ENCODE measurements at places on chromosomes 4 and X.

DNA sequence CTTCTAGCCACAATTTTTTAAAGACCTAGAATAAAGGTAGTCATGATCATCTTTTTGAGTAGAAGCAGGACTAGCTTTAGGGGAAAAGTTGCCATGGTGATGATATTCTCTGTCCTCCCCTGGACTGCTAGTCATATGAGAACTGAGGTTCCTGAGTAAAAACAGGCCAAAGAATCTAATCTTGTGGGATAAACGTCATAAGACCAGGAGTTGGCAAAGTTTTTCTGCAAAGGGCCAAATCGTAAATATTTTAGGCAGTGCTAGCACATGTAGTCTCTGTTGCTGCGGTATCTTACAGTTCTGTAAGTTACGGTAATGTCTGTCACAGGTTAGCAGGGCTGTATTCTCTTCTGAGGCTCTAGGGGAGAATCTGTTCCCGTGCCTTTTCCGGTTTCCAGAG lies 3.4 kb downstream of the PRPS2 start:
- no peak for DNase-seq

DNA sequence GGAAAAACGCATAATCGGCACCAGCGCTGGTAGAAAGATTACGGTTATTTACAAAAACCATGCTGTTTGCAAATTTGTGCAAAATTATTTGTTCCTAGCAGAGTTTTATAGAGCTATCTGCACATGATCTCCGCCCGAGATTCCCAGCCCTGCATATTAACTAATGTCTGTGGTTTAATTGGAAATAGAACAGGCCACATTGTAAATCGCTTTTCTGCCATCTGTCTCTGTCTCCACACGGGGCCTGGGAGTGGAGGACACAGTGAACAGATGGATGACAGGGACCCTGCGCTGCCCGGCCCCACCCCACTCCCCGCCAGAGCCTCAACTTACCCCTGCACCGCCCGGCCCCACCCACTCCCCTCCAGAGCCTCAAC lies 126.9 kb downstream of the FAM53A start:
- no peak for DNase-seq

GRCh38 chrX:136214551-136214950 lies 36.6 kb downstream of the MAP7D3 start:
- no peak for DNase-seq

DNA sequence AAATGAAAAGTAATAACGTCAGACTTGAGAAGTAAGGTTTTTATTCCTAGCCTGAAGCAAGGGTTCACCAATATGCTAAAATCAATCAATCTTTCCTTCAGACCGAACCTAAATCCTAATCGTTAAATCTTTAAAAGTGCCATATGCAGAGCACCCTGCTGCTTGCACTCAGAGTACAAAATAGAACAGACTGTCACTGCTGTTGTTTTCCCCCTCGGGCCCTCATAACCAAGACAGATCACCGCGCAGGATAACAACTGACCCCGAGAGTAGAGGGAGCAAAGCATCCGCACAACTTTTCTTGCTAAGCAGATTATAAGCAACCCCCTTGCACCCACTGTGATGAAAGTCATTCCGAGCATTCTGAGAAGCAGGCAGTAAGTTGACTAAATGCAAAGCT lies 550.9 kb upstream of the NDST4 start:
- no peak for DNase-seq

- DNase-seq, result no peak
Measured at GRCh38 chrX:4240541-4241194, 527.2 kb upstream of the PRKX start.

- no peak for DNase-seq
Measured at GRCh38 chr4:176043838-176044588, 21.6 kb upstream of the WDR17 start.

GRCh38 chrX:2360731-2361130 lies 140.0 kb downstream of the DHRSX start:
- no peak for DNase-seq

GRCh38 chr4:102754044-102754443 lies 6.7 kb downstream of the MANBA start:
- no peak for DNase-seq

DNA sequence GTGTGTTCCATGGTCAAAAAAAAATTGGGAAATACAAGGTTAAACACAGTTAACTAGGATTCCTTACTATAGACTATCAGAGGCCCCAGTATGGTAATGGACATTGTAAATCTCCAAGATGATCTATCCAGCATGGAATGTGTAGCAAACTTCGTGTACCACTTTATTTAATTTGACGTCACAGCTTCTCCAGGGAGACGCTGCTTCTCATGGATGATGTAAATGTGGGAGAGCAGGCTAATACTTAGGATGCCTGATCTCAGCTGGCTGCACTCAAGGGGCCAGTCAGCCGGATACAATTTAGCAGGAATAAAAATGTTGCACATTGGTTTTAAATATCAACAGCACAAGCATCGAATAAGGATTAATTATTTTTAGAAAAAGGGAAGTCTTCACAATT lies 111.7 kb upstream of the HPF1 start:
- DNase-seq, result no peak

- no peak for DNase-seq
Measured at GRCh38 chr4:41853973-41854372, 81.3 kb upstream of the TMEM33 start.

Measured in stimulated activated CD4-positive, alpha-beta T cell treated with anti-CD3 and anti-CD28 coated beads, Interleukin-4, amount 100 ng/mL, for 1 hour (primary cell).